Endothelial cell of umbilical vein (primary cell): ENCODE measurements at places on chromosomes 1 and 21.
A peak's percentile ranks its signal among the peaks of the same experiment; 100 is the strongest.

DNA sequence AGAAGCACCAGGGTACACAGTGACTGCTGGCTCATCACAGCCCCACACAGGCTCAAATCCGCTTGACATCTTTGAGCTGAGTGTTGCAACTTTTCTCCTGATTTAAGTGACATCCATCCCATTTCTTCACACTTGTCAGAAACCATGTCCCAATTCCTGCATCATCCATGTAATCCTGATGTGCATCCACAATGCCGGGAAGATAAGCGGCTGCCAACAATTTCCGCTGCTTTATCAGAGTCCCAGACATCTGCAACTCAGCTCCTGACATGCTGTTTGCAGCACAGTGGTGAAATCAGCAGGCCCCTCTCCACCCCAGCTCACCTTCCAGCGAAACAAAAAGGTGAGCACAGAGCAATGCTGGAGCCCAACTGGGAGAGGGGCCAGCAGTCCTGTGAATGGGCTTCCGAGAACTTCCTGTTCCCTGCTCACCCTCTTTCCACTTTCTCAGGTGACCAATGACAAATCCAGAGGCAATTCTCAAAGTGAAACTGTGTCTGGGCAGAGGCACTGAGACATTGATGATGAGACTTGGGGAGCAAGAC lies 581.0 kb downstream of the AJAP1 start:
- no peak for DNase-seq

GRCh38 chr1:35509558-35509957 lies 47.6 kb downstream of the KIAA0319L start:
- no peak for DNase-seq

DNA sequence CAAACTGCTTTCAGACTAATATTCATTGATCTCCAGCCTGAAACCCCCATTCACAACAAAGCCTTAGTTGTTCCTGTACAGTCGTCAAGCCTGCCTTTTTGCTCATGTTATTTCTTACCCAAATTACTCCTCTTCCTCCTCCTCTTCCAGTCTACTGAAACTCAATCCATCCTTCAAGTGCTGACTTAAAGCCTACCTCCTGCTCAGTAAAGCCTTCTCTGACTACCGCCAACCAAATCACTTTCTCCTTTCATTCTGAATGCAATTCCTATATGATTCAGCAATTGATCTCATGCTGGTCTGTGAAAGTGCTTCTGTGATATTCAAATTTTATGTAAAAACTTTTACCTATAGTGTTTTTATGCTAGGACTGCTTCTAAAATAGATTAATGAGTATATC lies 18.6 kb downstream of the TAF5L start:
- no peak for DNase-seq

DNA sequence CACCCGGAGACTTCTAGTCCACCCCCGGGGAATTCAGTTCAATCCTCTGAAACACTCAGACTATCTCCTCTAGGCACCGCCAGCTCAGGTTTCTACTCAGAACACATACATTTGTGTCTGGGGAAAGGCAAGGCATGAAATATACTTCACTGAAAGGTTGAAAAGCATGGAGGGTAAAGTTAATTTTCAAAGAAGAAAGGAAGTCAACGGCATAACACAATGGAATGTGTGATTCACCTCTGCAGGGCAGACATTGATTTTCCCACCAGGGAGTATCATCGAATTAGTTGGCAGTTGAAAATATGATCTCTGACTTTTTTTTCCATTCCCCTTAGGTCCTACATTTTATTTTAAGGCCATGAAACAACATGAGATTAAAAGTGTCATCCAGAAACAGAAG lies 669.4 kb downstream of the SMYD3 start:
- DNase-seq = peak; percentile 22

- DNase-seq = no peak
Measured at GRCh38 chr1:109906160-109906838, 4.3 kb upstream of the CSF1 start.

- DNase-seq = no peak
Measured at GRCh38 chr1:77671836-77672235, 10.6 kb downstream of the ZZZ3 start.

DNA sequence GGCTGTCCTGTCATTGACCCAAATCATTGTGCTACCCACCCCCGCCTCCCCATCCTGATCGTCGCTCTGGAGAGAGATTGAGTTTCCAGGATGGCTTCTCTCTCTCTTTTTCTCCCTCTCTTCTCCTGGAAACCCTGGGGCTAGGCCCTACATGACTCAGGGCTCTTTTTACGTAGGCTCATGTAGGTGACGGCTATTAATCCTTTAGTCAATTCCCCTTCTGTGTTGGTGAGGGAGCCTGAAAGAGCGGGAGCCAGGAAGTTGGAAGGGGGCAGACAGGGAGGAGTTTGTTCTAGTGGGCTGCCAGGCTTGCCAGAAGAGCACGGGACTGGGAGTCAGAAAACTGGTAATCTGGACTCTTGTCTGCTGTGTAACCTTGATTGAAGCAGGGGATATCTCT lies 9.7 kb downstream of the ATP2B4 start:
- DNase-seq = peak; percentile 26

- DNase-seq = peak; percentile 26
Measured at GRCh38 chr1:76035053-76035452, 39.5 kb upstream of the ST6GALNAC3 start.

- DNase-seq = no peak
Measured at GRCh38 chr1:183516725-183517124, 44.4 kb downstream of the SMG7 start.

- DNase-seq = no peak
Measured at GRCh38 chr1:210222340-210223006, 10.1 kb upstream of the SERTAD4 start.

- no peak for DNase-seq
Measured at GRCh38 chr21:37468909-37469308, 102.3 kb downstream of the DYRK1A start.

- no peak for DNase-seq
Measured at GRCh38 chr1:93499075-93499474, 51.2 kb downstream of the FNBP1L start.
